ENCODE measurements at places on chromosomes 13 and 19. TPM values are rescaled to one million over a fixed set of nuclear protein-coding genes. Genes with fewer than 3 reads are reported as not detected.

ERICH4 gene
- not detected for total RNA-seq

KIR2DL1 gene
- not detected for total RNA-seq

CYP4F12 gene
- total RNA-seq = not detected

GRCh38 chr13:50527612-50528509 lies 315.6 kb downstream of the DLEU7 start:
- H3K36me3 ChIP-seq = no peaks in the 10 kb centered on the region
- peaks cover 18% of the 10 kb centered on the region for H3K4me1 ChIP-seq
- no peak for DNase-seq
- H3K27ac ChIP-seq = no peak overlapping the region

DNA sequence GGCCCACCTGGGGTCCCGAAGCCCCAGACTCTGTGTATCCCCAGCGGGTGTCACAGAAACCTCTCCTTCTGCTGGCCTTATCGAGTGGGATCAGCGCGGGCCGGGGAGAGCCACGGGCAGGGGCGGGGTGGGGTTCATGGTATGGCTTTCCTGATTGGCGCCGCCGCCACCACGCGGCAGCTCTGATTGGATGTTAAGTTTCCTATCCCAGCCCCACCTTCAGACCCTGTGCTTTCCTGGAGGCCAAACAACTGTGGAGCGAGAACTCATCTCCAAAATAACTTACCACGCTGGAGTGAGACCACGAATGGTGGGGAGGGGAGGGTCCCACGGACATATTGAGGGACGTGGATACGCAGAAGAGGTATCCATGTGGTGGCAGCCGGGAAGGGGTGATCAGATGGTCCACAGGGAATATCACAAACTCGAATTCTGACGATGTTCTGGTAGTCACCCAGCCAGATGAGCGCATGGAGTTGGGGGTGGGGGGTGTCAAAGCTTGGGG lies 1.0 kb upstream of the ICAM5 start:
- H3K27ac ChIP-seq = no peak overlapping the region
- peaks cover 18% of the 10 kb centered on the region for H3K36me3 ChIP-seq
- DNase-seq = peak; percentile 46
- peaks cover 61% of the 10 kb centered on the region for H3K4me1 ChIP-seq
- peaks cover 57% of the 10 kb centered on the region for H3K27me3 ChIP-seq
- H3K4me3 ChIP-seq = peak overlapping the region; percentile 71

DNA sequence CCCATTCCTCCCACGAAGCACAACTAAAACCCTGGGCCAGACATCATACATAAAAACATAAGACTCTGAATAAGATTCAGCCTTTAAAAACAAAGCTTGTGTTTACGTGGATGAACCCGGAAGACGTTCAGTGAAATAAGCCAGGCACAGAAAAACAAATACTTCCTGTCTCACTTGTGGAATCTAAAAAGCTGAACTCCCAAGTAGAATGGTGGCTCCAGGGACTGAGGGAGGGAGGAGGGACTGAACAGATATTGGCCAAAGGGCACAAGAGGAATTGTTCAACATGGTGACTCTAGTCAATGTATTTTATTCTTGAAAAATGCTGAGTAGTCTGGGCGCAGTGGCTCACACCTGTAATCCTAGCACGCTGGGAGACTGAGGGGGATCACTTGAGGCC lies 35.7 kb upstream of the TPM4 start:
- H3K27me3 ChIP-seq = no peaks in the 10 kb centered on the region
- DNase-seq = no peak
- peak overlapping the region; percentile 27 for H3K27ac ChIP-seq
- H3K4me3 ChIP-seq = no peak overlapping the region

HCST gene
- total RNA-seq = 11.7 TPM

DNA sequence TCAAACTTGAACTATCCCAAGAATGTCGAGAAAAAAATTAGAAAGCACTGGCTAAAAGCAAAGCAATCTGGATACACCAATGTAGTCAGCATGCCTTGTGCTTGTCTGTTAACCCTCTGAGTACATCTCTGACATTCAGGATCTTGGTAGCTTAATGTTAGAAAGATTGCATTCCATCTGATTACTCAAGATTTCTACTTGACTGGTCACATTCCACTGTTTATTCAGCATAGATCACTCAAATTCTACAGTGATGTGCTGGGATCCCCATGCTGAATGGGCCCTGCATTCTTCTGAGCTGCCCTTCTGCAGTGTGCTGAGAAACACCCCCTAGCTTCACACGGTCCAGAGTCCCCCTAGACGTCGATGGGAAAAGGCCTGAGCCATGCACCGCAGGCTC lies 295.4 kb upstream of the MAB21L1 start:
- no peak for DNase-seq
- peaks cover 4% of the 10 kb centered on the region for H3K27me3 ChIP-seq
- H3K4me3 ChIP-seq = no peak overlapping the region

- no peaks in the 10 kb centered on the region for H3K36me3 ChIP-seq
- no peak overlapping the region for H3K27ac ChIP-seq
- peak overlapping the region; percentile 81 for H3K4me3 ChIP-seq
- peaks cover 19% of the 10 kb centered on the region for H3K27me3 ChIP-seq
Observed at GRCh38 chr19:45769821-45770191, 754 bp upstream of the SIX5 start.

DNA sequence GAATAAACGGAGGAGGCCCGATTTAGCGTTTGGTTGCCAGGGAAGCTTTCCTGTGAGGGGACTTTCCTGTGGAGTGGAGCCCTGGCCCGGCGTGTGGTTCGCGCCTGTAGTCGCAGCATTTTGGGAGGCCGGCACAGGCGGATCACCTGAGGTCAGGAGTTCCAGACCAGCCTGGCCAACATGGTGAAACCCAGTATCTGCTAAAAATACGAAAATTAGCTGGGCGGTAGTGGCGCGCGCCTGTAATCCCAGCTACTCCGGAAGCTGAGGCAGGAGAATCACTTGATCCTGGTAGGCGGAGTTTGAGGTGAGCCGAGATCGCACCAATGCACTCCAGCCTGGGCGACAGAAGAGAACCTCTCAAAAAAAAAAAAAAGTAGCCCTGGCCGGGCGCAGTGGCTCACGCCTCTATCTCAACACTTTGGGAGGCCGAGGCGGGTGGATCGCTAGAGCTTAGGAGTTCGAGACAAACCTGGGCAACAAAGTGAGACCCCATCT lies 6.9 kb downstream of the KANK3 start:
- H3K4me1 ChIP-seq = peaks cover 4% of the 10 kb centered on the region
- peak overlapping the region; percentile 51 for H3K4me3 ChIP-seq
- H3K27ac ChIP-seq = no peak overlapping the region
- no peaks in the 10 kb centered on the region for H3K36me3 ChIP-seq

DNA sequence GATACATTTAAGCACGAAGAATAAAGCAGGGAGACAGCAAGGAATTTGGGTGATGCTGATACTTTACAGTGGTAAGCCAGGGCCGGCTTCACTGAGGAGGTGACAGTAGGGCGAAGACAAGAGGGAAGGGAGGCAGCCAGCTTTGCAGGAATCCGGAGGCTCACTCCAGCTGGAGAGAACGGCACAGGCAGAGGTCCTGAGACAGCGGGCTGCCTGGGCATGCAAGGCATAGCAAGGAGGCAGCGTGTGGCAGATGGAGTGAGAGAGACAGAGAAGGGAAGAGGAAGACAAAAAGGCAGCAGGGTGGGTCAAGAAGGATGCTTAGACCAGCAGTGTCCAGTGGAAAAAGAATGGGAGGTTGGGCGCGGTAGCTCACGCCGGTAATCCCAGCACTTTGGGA lies 83.2 kb upstream of the WASF3 start:
- H3K36me3 ChIP-seq = no peaks in the 10 kb centered on the region
- DNase-seq = no peak
- peaks cover 8% of the 10 kb centered on the region for H3K4me1 ChIP-seq

DNA sequence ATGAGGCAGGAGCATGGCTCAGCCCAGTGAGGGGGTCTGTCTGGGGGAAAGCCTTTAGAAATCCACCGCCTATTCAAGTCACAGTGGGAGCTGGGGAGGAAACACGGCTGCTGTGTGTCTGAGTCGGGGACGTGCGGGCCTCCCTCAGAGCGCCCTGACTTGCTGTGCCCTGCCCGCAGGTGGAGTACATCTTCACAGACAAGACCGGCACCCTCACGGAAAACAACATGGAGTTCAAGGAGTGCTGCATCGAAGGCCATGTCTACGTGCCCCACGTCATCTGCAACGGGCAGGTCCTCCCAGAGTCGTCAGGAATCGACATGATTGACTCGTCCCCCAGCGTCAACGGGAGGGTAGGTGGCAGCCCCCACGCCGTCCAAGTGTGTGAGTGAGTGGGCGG lies 137.8 kb upstream of the MCF2L start:
- H3K27me3 ChIP-seq = no peaks in the 10 kb centered on the region
- no peak overlapping the region for H3K4me3 ChIP-seq
- no peak overlapping the region for H3K27ac ChIP-seq
- DNase-seq = no peak

ZNF93 gene
- total RNA-seq = 16.6 TPM

ZNF44 gene
- 5.9 TPM for total RNA-seq

- no peak overlapping the region for H3K27ac ChIP-seq
- H3K27me3 ChIP-seq = peaks cover 2% of the 10 kb centered on the region
- DNase-seq = no peak
- no peak overlapping the region for H3K4me3 ChIP-seq
- H3K36me3 ChIP-seq = no peaks in the 10 kb centered on the region
Observed at GRCh38 chr19:13942023-13942684, 3.9 kb upstream of the PODNL1 start.

FFAR3 gene
- 5.3 TPM for total RNA-seq

C19orf73 gene
- 1.9 TPM for total RNA-seq

R3HDM4 gene
- total RNA-seq = 111 TPM

- no peaks in the 10 kb centered on the region for H3K27me3 ChIP-seq
- peaks cover 20% of the 10 kb centered on the region for H3K36me3 ChIP-seq
- DNase-seq = no peak
Observed at GRCh38 chr19:37929355-37929923, 22.4 kb downstream of the SIPA1L3 start.

Data from activated naive CD4-positive, alpha-beta T cell treated with anti-CD3 and anti-CD28 coated beads for 36 hours (primary cell).